ENCODE measurements at places on chromosomes 5 and 9.
A peak's percentile ranks its signal among the peaks of the same experiment; 100 is the strongest.

- DNase-seq: no peak
Observed at GRCh38 chr9:75197561-75197960, 109.2 kb downstream of the OSTF1 start.

DNA sequence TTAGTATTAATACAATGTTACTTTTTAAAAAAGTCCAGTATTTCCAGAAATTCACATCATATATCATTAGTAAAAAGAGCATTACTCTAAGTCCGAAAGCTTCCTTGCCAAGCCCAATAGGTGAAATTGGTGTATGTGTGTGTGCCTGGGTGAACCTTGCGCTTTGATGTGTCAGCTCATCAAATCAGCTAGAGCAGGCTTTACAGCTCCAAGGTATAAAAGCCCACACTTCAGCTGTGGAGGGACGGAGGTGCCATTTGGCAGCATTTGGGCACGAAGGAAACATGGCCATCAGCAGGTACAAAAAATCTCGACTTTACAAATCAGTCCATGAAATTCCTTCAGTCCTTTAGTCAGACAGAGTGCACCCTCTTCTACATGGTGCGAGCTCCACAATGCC is 76.5 kb upstream of the IL7R start:
- peak; percentile 61 for DNase-seq

DNA sequence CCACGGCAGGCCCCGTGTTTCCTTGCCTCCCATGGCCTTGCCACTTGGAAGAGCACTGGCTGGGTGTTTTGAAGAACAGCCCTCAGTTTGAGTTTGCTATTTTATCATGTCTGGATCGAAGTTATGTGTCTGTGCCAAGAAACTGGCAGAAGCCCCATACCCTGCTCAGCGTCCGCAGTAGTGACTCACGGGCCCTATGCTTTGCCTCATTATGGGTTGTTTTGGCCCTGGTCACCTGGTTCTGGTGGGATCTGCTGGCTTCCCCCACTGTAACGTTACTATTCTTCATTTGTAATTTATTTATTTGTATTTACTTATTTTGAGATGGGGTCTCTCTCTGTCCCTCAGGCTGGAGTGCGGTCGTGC is 42.3 kb upstream of the NKD2 start:
- DNase-seq: no peak

- DNase-seq: no peak
Observed at GRCh38 chr5:57871496-57871895, 388.9 kb upstream of the ACTBL2 start.

DNA sequence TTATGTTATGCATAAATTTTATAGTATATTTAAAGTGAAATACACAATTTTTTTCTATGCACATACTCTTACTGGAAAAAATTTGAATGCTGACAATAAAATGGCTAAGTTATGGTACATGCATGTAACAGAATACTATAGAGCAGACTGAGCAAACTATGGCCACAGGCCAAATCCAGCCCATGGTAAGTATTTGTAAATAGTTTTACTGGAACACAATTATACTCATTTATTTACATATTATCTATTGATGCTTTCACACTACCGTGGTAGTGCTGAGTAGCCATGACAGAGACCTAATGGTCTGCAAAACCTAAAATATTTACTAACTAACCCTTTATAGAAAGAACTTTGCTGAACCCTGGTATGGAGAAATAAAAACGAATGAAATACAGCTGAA is 45.7 kb downstream of the TEX10 start:
- no peak for DNase-seq

- no peak for DNase-seq
Observed at GRCh38 chr9:93052791-93053540, 5.5 kb upstream of the SUSD3 start.

DNA sequence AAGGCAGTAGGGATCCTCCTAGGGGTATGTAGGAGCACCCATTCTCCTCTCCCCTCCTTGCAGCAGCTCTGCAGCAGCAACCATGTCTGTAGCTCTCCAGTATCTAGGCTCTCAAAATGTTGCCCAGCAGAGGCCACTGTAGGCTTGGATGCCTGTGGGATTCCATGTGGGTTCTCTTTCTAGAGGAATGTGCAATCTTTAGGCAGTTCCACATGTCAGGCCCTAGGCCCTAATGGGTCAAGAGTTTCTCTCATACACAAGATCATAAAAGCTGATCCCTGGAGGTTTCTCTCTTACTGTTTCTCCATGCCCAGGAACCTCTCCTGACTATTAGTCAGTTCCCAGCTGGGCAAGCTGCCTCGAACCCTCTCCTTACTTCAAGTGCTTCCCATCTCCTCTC is 215.8 kb downstream of the FRMD3 start:
- no peak for DNase-seq

DNA sequence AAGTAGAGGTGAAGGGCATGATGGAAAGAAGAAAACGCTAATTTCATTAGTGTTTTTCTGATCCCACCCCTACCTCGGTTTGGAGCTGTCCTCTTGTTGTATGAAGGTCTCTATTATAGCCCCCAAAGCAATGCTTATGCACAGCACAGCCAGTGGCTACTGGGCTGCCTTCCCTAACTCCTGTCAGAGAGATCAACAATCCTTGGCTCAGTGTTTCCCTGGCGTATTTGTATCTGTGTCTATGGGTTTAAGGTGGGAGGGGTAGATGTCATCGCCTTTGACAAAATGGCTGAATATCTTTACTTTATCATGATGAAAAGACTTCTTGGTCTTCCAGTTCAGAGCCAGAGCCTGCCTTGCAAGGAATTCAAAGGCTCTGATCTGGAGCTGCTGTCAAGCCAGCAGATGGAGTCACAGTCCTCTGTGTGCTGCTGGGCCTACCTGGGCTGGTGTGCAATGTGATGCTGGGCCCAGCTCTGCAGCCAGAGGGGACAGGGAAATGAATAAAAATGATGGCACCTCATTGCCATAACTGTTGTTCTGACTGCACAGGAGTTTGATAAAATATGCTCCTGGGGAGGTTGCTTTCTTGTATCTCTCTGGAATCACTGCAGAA is 20.1 kb upstream of the HSPA9 start:
- no peak for DNase-seq

DNA sequence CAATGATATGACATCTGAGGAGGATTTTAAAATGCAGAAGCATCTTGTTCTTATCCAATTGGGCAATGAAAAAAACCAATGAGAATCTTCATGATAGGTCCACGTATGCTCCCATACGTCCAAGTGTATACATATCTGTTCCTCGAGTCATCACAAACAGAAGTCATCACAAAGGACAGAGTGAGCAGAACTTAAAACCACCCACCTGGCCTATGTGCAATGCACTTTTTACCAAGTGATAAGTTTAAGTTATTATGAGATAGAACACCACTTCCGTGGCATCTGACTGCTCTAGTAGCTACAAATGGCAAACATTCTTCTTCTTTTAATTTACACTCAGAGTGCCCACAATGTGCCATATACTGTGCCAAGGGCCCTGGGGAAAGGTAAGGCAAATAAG is 82.4 kb downstream of the PPP2R2B start:
- DNase-seq: no peak

- DNase-seq: no peak
Observed at GRCh38 chr5:123035360-123035917, 1.1 kb downstream of the PPIC start.

DNA sequence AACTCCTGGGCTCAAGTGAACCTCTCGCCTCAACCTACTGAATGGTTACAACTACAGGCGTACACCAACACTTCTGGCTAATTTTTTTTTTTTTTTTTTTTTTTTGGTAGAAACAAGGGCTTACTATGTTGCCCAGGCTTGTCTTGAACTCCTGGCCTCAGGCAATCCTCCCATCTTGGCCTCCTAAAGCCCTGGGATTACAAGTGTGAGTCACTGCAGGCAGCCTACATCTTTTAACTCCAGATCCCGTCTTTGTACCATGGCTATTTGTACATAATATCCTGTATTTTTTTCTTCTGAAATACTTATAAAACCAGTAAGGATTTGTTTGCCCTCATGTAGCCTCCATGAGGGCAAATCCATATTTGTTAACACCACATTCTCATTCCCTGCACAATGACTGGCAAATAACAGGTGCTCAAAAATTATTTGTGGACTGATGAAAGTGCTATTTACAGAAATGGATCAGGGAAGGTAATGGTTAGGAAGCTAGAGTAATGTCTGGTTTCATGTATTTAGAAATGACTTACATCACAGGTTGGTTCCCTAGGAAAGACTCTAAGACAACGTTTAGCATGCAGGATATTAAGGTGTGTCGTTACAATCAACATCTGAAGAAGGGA is 51.9 kb upstream of the POU5F2 start:
- DNase-seq: no peak

DNA sequence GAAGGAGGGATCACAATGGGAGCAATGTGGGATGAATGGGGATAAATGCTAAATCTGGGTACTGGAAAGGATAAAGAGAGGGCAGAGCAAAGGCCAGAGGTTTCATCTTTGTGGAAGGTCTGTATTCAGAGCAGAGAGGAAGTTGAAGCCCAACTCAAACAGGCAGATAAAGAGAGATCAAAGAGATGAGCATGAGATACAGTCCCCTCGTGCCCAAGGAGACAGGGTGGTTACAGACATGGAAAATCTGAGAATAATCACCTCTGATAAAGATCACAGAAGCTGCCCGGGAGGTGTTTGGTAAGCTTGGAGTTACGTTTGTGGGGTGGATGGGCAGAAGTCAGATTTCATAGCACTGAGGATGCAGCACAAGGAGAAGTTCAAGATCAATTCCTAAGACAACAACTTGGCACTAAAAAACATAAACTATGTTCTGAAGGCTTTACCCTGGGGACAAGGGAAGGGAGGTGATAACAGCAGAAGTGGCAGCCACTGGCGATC is 459 bp upstream of the ERAP2 start:
- DNase-seq: peak; percentile 26
